ENCODE measurements at places on chromosomes 7 and 10.

GRCh38 chr10:111357859-111358258 lies 281.0 kb downstream of the ADRA2A start:
- no peak for DNase-seq

DNA sequence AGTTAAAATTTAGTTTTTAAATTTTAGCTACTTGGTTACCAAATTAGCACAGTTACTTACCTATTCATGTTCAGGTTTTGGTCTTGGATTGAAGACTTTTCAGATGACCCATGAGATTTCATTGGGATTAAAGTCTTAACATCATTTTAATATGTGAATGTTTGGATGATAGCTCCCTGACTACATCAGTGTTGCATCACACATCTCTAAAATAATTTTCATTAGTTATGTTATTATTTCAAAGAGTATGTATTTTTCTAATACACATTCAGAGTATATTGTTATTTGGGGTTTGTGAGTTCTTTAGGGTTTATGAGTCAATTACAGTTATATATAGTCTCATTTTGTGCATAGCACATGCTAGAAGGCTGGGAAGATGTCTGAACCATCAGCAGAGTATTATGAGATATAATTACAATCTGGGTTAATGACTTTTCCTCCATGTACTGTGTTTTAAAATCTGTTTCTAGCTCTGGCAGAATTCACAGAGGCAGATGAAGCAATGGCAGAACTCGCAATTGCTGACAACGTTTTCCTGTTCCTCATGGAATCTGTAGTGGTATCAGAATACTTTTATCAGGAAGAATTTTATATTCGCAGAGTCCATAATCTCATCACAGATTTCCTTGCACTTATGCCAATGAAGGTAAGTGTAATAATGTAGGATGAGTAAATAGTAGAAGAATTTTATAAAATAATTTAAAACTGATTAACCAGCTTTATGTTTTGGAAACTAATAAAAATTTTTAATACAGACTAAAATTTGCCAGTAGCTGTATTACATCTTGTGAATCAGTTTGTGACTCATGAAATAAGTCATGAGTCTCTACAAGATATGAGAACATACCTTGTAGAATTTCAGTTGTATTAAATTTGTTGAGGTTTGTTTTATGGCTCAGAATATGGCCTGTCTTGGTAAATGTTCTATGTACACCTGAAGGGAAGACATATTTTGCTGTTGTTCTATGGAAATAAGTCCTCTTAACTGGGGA lies 26.9 kb downstream of the NUP205 start:
- DNase-seq = no peak

GRCh38 chr10:37865957-37866803 lies 8.8 kb upstream of the ZNF248 start:
- DNase-seq = no peak

- DNase-seq = no peak
Observed at GRCh38 chr7:112819536-112819935, 29.3 kb upstream of the TMEM168 start.

DNA sequence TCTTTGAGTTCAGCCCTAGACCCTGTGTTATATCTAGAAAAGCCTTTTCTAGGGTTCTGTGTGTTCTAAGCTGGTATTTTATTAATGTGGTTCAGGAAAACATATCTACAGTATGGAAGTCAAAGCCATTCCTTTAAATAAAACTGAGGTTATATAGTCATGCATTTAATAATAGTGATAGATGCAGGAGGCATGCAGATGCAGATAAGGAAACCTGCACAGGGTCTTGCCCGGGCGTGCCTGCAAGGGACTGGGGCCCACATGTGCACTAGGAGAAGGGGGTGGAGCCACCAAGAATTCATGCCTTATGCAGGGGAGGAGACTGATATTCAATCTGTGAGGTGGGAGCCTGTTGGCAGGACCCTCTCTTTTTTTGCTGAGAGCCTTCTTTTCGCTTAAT lies 171.5 kb downstream of the PRPF18 start:
- DNase-seq = no peak

DNA sequence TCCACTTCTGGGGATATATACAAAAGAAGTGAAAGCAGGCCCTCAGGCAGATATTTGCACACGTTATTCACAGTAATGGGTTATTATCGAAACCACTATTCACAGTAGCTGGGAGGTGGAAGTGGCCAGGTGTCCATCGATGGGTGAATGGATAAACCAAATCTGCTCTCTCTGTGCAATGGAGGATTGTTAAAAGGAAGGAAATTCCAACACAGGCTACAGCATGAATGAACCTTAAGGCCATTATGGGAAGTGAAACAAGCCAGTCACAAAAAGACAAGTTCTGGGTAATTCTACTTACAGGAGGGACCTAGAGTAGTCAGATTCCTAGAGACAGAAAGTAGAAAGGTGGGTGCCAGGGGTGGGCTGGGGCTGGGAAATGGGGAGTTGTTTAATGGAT lies 48.5 kb upstream of the BHLHA15 start:
- no peak for DNase-seq

GRCh38 chr7:73478549-73478948 lies 43.5 kb downstream of the BAZ1B start:
- DNase-seq = no peak

DNA sequence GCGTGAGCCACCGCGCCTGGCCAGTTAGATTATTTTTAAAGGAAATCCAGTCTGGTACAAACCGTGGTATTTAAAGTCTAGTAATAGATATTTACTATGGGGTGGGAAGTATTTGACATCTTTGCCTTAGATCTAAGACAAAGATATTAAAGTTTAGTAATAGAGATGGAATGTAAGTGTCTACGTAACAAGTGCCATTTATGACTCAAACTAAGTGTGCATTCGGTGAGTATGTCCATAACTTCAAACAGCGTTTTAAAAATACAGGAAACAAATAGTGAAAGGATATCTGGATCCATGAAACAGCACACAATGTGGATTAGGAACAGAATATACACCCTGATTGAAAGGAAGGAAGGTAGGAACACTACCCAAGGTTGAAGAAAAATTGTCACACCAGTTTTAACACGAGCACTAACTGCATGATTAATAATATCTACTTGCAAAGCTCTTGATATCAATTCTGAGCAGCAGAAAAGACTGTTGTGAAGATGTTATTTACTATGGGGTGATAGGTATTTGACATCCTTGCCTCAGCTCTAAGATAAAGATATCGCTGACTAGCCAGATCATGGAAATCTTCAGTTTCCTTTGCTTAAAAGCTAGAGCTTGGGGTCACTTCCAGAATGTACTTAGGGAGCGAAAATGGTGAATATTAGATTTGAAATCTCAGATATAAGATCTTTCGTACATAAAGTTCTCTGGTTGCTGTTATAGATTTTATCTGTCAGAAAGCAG lies 48.7 kb downstream of the EPC1 start:
- DNase-seq = peak; percentile 51

Data from HS-5 (cell line).